Head of caudate nucleus (tissue), 42 donors: ENCODE measurements at places on chromosomes 5 and 9.

DNA sequence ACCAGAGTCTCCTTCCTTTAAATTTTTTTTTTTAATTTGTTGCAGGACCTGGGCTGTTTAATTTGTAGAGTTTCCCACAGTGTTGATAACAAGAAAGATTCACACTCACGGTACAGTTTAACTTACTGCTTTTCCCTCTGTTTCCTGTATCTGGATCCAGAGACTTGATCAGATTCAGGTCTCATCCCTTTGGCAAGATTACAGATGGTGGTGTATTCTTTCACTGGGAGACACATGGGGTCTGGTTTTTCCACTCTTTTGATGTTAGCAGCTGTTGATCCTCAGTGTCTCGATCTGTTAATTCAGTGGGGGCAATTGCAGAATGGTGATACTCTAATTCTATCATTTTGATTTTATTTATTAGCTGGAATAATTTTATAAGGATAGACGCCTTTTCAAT lies 75.4 kb upstream of the TNFAIP8 start:
- no peak for DNase-seq

- DNase-seq, result no peak
Measured at GRCh38 chr5:177487975-177488374, 9.4 kb downstream of the PDLIM7 start.

- no peak for DNase-seq
Measured at GRCh38 chr5:38940230-38940858, 94.5 kb downstream of the OSMR start.

DNA sequence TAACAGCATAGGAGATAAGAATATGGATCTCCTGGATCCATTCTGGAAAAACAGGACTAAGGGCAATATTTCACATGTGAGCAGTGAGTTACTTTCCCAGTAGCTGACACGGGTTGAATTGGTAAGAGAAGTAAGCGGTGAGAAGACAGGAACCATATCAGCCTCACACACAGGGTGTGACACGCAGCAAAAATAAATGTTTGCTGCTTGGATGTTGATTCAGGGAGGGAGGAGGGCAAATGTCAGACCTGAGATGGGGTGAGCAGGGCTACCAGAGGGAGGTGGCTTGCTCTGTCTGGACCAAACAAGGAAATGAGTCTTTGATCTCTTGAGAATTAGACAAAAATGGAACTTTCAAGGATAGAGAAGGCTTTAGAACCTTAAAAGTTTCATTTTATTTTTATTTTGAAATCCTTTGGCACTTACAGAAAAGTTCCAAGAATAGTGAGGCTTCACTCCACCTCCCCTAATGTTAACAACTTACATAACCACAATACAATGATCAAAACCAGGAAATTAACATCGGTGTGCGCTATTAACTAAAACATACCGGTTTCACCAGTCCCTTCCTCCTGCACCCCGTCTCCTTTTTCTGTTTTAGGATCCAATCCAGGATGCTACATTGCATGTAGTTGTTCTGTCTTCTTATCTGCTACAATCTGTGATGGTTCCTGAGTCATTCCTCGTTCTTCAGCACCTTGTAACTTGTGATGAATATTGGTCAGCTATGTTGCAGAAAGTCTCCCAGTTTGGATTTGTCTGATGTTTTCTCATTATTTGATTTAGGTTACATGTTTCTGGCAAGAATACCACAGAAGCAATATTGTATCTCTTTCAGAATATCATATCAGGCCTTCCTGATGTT lies 20.5 kb upstream of the ARHGEF28 start:
- DNase-seq, result no peak

GRCh38 chr9:129853614-129854013 lies 18.4 kb downstream of the USP20 start:
- DNase-seq, result no peak

DNA sequence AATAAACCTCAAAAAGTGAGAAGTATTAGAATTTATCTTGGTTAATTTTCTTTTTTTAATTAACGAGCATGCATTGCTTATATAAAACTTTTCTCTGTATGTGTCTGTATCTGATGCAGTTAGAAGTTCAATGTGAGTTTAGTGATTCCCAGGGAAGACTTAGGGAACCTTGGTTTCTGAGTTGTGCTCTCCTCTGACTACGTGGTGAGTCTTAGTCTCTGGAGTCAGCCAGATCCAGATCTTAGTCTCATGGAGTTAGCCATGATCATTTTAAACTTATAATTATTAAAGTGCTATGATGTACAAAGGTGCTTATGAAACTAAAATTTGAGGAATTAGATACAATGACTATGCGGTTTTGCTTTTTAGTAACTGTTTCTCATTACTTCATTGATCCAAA lies 285.3 kb upstream of the DMRT1 start:
- DNase-seq, result no peak
